Brain microvascular endothelial cell (primary cell): ENCODE measurements at places on chromosomes 7 and 10.

GRCh38 chr10:58674251-58674650 is 161.6 kb downstream of the BICC1 start:
- peak; percentile 21 for DNase-seq

DNA sequence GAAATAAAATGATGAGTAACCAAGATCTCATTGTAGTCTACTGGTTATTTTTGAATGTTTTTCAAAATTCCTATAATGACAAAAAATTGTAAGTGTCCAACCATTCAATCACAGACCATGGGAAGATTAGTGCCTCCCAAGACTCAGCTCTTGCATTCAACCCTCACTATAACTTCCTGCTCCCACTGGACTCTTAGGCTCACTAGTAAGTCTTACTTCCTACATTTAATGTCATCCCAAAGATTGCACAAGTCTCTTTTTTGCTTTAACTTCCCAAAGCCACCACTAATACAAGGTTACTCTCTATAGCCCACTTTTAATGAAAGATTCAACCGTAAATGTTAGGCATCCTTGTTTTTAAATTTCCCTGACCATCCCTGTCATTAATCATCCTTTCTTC is 111.9 kb upstream of the NRBF2 start:
- DNase-seq: no peak

DNA sequence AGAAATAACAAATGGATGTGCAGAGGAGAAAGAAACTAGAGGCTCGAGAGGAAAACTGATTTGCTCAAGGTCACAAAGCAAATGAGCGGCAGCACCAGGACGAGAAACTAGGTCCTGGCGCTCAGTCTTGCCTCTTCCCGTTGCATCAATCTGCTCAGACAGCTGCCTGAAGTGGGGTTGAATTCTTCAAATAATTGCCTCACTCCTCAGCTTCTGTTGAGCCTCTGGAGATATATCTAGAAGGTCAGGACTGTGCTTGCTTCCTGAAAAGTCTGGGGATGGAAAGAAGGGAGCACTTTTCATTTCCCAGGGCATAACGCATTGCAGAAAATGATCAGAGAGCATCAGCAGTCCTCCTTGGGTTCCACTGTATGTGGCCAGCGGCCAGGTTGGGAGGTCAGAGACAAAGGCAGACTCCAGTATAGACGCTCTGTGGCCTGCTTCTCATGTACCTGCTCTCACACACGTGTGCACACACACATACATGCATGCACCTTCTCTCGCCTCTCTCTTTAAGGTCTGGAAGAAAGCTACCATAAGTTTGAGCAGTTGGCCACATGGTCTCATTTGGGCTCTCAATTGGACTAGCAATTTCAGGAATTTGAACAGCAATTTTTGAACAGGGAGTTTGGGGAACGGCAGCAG is 83.7 kb upstream of the DUSP5 start:
- no peak for DNase-seq

DNA sequence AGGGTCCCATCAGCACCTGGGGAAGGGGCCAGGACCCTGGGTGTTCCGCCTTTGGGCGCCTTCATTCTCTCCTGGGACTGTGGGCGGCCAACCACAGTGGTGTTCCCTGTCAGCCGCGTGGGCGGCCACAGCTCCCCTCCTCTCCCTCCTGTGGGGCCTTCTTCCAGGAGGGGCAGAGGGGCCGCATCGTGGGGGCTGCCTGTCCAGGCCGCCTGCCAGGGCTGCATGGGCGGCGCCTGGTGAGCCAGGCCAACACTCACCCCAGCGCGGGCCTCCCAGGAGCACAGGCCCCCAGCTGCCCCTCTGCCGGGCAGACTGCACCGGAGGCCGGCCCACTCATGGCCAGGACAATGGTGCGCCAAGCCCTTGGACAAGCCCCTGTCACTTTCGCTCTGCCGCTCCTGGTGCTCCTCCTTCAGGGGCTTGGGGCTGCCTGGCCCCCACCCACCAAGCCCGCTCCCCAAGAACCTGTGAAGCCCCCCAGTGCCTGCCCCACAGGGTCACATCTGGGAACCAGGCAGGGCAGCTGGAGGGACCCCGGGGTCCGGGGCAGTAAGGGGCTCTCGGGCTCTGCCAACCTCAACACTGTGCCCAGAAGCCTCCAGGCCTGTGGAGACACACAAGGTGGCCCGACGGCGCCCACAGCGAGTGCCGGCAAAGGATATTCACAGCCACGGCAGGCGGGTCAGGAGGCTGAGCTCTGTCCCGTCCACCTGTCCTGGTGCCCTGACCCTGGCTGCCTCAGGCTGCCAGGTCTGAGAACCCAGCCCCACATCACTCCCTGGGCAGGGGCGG is 42.8 kb downstream of the AP5Z1 start:
- DNase-seq: no peak

DNA sequence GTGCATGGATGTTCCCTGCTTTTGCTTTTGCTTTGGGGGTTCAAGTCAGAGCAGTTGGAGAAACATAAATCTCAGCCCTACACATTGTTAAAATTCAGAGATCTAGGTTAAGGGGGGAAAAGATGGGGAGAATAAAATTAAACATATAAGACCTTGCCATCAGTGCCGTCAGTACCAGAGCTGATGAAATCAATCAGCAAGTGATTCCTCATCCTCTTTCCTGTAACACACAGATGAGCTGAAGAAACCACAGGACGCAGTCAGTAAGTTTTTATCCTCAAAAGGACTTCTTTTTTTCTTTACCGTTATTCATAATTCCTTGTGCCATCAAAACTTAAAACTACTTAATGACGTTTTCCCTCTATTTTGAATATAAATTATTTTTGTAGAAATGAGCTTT is 5.9 kb downstream of the HECW1 start:
- no peak for DNase-seq

- DNase-seq: no peak
Measured at GRCh38 chr7:106348231-106348630, 63.4 kb upstream of the NAMPT start.

- DNase-seq: peak; percentile 84
Measured at GRCh38 chr7:107958764-107959526, 44.0 kb downstream of the LAMB1 start.

DNA sequence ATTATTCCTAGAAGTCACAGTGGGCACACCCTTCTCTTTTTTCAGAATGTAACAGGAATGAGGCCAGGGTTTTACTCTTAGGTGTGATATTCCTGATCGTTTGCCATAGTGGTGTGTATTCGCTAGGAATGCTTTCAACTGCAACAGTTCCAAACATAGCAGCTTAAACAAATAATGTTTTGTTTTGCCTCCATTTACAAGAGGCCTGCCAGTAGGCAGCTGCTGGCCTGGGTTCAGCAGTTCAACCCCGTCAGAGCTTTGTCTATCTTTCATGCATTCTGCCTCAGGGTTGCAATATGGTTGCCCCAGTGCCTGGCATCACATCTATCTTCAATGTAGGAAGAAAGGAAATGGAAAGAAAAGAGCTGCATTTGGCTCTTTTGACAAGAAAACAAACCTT is 21.7 kb upstream of the RET start:
- DNase-seq: no peak

DNA sequence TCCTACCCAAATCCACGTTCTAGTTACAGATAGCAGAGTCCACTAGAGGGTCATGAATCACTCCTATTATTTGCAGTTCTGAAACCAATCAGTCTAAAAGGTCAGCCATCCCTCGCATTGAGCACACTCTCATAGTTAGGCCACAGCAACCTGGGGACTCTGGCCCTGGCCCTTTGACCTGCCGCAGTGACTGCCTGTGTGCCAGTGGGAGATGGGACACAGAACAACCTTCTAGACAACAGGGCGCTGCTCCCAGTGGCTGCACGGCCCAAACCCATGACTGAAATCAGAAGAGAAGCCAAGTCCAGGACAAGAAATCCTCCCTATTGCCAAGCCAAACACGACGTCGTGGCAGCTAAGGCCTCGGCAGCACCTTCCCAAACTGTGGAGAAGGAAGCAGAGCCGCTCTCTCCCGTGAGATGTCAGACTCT is 158.5 kb downstream of the HERPUD2 start:
- DNase-seq: no peak

DNA sequence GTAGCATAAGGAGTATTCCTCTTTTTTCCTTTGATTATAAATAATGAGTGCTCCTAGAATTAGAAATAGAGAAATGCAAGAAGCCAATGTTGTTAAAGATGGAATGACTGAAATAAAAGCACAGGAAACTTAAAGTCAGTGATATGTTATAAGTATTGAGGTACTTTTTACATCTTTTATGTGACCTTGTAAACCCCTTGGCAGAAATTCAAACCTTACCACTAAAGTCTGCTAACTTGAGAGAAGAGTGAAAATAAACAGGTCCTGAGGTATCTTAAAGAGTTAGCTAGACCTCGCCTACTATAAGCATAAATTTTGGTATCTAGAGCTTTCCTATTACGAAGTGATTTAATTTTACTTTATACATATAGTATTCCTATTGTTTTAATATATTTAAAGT is 188.2 kb downstream of the DKK1 start:
- no peak for DNase-seq

DNA sequence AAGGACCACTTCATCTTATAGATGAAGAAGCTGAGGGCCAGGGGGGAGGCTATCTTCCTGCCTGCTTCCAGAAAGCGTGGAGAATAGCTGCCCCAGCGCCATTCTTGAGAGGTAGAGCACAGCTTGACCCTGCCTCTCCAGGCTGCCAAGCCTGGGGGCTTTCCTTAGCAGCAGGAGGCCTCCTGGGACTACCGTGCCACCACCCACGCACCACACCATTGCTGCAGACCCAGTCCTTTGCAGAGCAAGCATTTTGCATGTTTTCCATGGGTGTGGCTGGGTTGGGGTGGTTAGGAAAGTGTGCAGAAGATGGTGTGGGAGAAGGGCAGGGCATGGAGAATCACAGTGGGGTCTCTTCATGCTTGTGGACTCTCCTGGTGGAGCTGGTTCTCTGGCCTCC is 64.9 kb downstream of the TBXAS1 start:
- DNase-seq: no peak

DNA sequence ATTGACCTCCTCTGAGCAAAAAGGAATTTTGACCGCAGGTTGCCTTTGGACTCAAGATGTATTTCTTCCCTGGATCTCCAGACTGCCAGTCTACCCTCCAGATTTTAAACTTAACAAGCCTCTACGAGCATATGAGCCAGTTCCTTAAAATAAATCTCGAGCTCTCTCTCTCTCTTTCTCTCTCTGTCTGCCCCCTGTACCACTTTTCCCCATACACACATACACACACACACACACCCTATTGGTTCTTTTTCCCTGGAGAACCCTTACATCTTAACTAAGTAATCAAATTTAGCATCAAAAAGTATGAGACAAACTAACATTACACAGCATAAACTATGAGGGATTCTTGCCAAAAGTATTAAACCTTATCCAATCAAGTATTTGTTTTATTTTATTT is 11.4 kb downstream of the BCAP29 start:
- no peak for DNase-seq

DNA sequence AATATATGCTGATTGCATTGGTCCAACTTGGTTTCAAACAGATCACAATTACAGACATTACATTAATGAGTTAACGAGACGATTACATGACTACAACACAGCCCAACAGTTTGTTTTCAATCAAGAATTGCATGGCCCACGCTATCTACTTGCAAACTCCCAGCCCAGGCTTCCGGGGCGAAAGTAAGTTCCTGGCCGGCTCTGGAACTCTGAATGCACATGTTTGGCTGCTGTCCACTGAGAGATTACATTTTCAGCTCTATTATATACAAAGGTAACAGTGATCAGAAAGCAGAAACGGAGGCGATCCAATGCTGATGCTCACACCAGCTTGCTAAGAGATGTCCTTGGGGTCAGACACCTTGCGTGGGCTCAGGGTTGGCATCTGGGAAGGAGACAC is 206.3 kb downstream of the FANK1 start:
- no peak for DNase-seq

- DNase-seq: no peak
Measured at GRCh38 chr10:75429159-75429827, 2.1 kb upstream of the LRMDA start.

DNA sequence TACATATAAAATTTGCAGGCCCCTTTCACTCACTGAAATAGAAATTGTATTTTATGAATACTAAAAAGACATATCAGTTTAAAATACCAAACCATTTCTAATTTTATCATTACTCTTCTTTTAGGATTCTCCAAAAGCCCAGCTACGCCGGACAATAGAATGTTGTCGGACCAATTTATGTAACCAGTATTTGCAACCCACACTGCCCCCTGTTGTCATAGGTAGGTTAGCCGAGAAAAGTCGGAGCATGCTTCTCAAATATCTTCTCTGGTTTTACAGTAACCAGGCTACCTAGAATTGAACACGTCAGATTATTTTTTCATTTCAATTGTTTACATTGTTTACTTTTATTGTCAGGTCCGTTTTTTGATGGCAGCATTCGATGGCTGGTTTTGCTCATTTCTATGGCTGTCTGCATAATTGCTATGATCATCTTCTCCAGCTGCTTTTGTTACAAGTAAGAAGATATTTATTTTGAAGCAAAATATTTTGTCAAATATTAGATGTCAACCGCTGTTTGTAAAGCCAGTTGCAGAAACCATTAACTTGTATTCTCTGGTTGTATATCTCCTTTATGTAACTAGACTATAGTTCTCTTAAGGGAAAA is 57.6 kb downstream of the MMRN2 start:
- peak; percentile 65 for DNase-seq

GRCh38 chr7:98200364-98200763 is 10.9 kb upstream of the BHLHA15 start:
- no peak for DNase-seq

- no peak for DNase-seq
Measured at GRCh38 chr7:557558-557881, 37.9 kb upstream of the PDGFA start.

- DNase-seq: peak; percentile 77
Measured at GRCh38 chr7:38840736-38841460, 68.1 kb downstream of the VPS41 start.

DNA sequence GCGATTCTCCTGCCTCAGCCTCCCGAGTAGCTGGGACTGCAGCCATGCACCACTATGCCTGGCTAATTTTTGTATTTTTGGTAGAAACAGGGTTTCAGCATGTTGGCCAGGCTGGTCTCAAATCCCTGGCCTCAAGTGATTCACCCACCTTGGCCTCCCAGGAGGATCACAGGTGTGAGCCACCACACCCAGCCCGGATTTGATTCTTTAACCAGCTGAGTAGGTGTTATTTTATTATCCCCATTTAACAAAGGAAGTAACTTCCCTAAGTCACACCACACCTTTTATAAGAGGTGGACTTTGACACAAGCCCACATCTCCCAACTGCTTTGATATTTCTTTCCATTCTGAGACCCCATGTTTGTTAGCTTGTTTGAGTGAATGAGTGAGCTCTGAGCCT is 25.0 kb downstream of the SLC25A28 start:
- no peak for DNase-seq

- DNase-seq: no peak
Measured at GRCh38 chr7:116113310-116113709, 82.7 kb upstream of the TFEC start.

DNA sequence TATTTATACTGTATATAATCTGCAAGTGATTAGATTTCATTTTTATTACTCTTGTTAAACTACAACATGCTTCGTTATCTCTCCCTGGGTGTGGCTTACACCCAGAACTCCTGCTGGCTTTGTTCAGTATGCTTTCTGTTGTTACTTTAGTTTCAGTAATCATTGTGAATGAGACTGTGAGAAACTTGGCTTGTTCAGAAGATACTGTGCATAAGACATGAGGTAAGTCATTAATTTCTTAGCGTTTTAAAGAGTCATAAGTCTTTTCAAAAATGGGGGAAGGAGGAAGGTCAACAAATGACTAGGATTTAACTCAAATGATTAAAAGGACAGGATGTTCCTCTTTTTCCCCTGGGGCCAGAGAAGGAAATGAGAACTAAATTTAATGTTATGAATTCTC is 11.6 kb upstream of the ADD3 start:
- no peak for DNase-seq
